ENCODE measurements at places on chromosomes 13 and 19.

- no peak for DNase-seq
Measured at GRCh38 chr13:28375250-28375930, 119.5 kb downstream of the FLT1 start.

GRCh38 chr19:4589579-4590410 is 30.3 kb upstream of the SEMA6B start:
- DNase-seq, result no peak

- no peak for DNase-seq
Measured at GRCh38 chr13:80157261-80157932, 183.5 kb downstream of the SPRY2 start.

DNA sequence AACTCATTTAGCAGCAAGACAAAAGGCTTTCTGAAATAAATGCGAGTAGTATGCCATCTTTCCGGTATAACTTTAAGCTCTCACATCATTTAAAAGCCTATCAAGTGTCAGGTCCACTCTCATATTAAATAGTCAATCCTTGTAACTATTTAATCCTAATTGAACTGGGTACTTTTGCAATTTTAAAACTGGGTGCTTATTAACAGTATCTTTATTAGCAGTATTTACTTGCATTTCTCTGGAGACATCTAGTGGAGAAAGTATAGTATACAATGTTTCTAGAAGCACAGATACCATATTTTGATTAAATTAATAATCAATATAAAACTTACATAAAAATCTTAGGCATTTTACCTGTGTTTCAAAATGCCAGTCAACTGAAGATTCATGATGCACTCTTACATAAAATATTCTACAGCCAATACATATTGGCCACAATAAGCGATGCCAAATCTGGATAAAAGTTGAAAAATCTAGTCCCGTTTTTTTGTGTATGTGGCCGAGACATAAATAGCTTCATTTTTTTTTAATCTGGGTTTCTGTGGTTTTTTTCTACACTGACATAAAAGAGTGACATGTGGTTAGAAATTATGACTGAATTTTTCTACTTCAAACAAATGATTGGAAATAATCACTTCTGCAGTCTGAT is 4.3 kb upstream of the POSTN start:
- DNase-seq, result no peak

GRCh38 chr19:45250216-45250831 is 747 bp upstream of the MARK4 start:
- DNase-seq, result no peak
